Mesenchymal stem cell (in vitro differentiated cells and primary cell): ENCODE measurements at places on chromosomes 1 and 21.
A peak's percentile ranks its signal among the peaks of the same experiment; 100 is the strongest.

GRCh38 chr1:11571906-11572616 lies 82.2 kb downstream of the FBXO2 start:
- H3K27me3 ChIP-seq: peaks cover 21% of the 10 kb centered on the region
- no peaks in the 10 kb centered on the region for H3K36me3 ChIP-seq
- no peak for DNase-seq
- peaks cover 9% of the 10 kb centered on the region for H3K4me1 ChIP-seq

GRCh38 chr1:237867380-237867888 lies 23.3 kb downstream of the ZP4 start:
- H3K4me3 ChIP-seq: no peak overlapping the region
- H3K27ac ChIP-seq: no peak overlapping the region
- DNase-seq: no peak
- peaks cover 6% of the 10 kb centered on the region for H3K4me1 ChIP-seq

GRCh38 chr21:40018871-40019475 lies 151.7 kb downstream of the PCP4 start:
- no peak for DNase-seq
- no peaks in the 10 kb centered on the region for H3K4me1 ChIP-seq
- H3K27me3 ChIP-seq: no peaks in the 10 kb centered on the region
- no peak overlapping the region for H3K27ac ChIP-seq
- no peak overlapping the region for H3K4me3 ChIP-seq

GRCh38 chr21:34499116-34499515 lies 12.9 kb downstream of the KCNE1 start:
- no peak for DNase-seq
- H3K4me1 ChIP-seq: no peaks in the 10 kb centered on the region
- no peak overlapping the region for H3K4me3 ChIP-seq
- no peak overlapping the region for H3K27ac ChIP-seq

GRCh38 chr1:217953922-217954321 lies 322.8 kb downstream of the SPATA17 start:
- no peaks in the 10 kb centered on the region for H3K27me3 ChIP-seq
- no peaks in the 10 kb centered on the region for H3K36me3 ChIP-seq
- H3K4me3 ChIP-seq: no peak overlapping the region

DNA sequence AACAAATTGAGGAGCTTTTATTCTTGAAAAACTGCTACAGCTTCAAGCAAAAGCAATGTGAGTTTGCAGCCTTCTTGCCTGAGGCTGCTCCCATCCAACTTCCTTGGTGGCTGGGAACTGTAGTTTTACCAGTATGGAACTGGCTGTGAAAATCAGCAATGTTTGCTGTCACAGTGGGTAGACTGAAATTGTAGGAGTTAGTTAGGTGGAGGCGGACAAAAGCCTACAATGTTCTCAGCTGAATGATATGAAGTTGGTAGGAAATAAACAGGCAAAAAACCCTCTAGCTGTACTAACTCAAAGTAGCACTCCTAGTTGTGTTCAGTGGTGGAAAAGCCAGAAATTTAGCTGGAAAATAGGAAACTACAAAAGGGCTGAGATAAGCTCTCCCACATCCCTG lies 18.5 kb downstream of the HAX1 start:
- no peaks in the 10 kb centered on the region for H3K36me3 ChIP-seq
- no peak overlapping the region for H3K27ac ChIP-seq
- no peaks in the 10 kb centered on the region for H3K4me1 ChIP-seq
- H3K4me3 ChIP-seq: no peak overlapping the region
- DNase-seq: no peak

GRCh38 chr1:76876655-76877395 lies 9.5 kb downstream of the ST6GALNAC5 start:
- no peak overlapping the region for H3K4me3 ChIP-seq
- no peak for DNase-seq
- no peaks in the 10 kb centered on the region for H3K4me1 ChIP-seq
- H3K27me3 ChIP-seq: peaks cover 4% of the 10 kb centered on the region
- no peak overlapping the region for H3K27ac ChIP-seq

DNA sequence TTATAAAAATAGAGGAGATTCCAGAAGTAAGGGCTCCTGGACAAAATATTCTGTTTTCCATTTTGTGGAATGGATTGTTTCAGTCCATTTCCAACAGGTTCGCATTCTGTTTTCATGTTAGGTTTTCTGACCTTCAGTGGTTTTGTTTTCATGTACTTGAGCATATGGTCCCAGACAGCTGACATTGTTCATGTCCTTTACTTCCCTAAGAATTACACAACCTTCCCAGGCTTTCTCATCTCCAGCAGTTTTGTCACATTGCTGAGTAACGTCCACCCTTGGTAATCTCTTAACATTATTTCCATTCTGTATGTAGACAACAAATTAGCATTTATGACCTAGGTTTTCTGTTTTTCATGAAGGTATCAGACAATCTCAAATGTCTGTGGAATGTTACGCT lies 21.0 kb upstream of the ERRFI1 start:
- peak; percentile 94 for DNase-seq
- no peaks in the 10 kb centered on the region for H3K36me3 ChIP-seq
- H3K27me3 ChIP-seq: no peaks in the 10 kb centered on the region
